ENCODE measurements at places on chromosomes 3 and 15.

- no peak for DNase-seq
Measured at GRCh38 chr15:63970621-63971426, 75.5 kb downstream of the DAPK2 start.

DNA sequence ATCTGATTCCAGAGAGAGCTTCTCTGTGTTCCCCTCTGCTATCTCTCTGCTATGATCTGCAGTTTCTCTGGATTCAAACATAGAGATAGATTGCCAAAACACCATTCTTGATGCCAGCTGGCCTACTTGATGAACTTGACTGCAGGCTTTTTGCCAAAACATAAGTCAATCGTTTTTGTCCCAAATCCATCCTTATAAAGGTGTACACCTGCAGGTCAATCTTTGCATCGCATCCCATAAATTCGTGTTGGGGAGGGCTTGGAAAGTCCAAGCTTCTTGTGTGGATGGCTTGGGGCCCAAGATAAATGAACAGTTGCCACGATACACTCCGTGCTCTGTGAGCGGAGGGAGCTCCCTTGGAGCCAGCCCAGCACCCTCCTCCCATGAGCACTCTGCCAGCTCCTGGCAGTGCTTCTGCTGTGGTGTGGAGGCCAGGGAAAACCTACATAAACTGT, 2.7 kb downstream of the CERS3 start:
- DNase-seq: peak; percentile 41

DNA sequence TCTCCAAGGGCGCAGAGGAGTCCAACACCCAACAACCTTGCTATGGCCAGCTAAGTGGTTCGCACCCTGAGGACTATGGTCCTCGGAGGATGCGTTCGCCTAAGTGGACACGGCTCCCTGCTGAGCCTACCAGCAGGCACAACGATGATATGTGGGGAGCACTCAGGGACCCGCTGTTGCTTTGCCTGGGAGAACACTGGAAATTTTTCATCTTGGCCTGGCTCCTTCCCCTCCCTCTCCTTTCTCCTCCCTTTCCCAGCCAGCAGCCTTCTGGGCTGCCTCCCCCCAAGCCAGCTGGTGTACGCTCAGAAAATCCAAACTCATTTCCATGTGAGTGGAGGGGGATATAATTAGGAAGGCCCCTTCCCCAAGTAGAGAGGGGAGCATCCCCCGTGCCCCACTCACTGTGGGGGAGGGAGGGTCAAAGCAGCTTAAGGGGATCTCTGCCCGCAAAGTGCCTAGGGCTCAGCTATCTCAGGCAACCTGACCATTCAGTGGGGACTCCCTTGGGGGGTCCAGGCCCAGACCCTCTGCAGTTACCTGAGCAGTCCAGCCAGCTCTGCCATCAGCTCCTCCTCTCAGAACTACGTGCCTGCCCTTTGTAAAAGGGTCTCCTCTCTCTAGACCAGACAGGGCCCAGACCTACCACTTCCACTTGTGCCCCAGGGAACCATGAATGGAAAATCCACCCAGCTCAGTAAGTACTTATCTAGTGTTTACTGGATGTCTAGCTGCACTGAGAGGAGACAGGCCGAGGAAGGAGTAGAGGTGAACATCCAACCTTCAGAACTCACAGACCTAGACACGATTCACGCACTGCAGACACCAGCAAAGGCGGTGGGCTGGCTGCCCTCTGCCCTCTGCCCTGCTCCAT, 742 bp upstream of the SEMA7A start:
- no peak for DNase-seq

GRCh38 chr3:112136959-112137693, 4.1 kb upstream of the GCSAM start:
- peak; percentile 63 for DNase-seq

- DNase-seq: no peak
Measured at GRCh38 chr3:129118745-129119144, 2.9 kb downstream of the RAB43 start.
